NCI-H510A treated with DMSO at 0.1 percent for 48 hours (cell line): ENCODE measurements at places on chromosomes 4 and X.

DNA sequence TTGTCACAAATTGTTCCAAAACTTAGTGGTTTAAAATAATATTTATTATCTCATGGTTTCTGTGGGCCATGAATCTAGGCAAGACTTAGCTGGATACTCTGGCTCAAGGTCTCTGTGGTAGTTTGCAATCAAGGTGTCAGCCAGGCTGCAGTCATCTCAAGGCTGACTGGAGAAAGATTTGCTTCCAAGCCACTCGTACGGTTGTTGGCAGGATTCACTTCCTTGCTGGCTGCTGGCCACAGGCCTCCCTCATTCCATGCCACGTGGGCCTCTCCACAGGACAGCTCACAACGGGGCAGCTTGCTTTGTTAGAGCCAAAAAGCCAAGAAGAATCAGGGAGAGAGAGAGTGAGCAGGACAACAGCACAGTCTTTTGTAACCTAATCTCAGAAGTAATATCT lies 101.4 kb downstream of the WWC2 start:
- no peak for DNase-seq

GRCh38 chr4:7390336-7390735 lies 44.4 kb downstream of the PSAPL1 start:
- no peak for DNase-seq

- no peak for DNase-seq
These were observed 233.2 kb downstream of the EPHA5 start for GRCh38 chr4:65437102-65437501.

DNA sequence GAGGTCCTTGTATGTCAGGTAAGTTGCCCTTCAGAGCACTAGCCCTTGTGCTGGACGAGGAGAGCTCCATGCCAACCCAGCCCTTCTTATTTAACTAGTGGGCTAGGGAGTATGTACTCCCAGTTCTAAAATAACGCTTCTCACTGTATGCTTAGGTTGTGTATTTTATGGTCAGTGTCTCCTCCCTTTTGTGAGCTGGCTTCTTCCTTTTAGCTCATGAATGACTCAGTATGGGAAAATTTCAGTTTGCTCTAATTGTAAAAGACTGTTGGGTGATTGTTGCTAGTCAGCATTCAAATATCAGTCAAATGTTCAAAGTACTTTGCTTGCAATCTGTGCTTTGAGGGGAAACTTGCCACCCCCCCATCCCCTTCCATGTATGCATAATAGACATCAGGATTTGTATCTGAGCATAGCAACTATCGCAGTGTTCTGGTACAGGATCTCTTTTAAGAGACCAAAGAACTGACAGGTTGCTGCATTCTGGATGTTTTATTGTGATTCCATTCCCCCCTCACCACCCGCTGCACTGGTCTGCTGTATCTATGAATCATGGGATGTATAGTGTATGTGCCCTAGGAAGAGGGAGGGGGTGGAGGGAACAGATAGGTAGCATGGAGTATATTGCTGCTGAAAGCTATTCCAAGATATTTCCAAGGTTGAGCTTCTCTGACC lies 34.7 kb downstream of the DLG3 start:
- no peak for DNase-seq

- no peak for DNase-seq
These were observed 57.1 kb downstream of the ANAPC4 start for GRCh38 chr4:25433966-25434827.

GRCh38 chr4:128858879-128859671 lies 49.6 kb downstream of the JADE1 start:
- DNase-seq, result no peak

- no peak for DNase-seq
These were observed 24.5 kb downstream of the EVC start for GRCh38 chr4:5735463-5735862.

DNA sequence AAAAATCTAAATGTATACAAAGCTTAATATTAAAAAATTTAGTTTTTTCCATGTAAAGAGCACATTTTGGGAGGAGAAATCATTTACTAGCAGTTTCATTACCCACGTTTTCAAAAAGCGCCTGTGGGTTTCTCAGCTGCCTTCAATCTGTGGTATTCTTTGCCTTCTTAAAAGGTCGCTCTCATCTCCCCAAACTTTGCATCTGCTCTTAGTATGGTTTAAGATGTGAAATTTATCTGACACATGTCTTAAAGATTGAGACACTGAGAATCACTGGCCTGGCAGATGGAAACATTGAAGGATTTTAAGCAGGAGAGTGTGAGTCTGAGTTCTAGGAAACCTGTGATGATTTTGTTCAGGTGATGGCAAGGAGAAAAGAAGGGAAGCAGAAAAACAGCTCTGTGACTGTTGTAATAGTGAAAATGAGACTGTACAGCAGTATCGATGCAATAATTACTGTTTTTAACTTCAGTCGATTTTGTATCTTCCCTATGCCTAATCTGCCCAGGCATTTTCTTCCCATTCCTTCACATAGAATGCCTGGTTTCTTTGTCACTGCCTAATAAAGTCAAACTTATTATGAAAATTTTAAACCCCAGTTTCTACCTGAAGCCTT lies 75.9 kb downstream of the PAQR3 start:
- no peak for DNase-seq

GRCh38 chr4:6047130-6047673 lies 29.0 kb upstream of the C4orf50 start:
- DNase-seq, result no peak

DNA sequence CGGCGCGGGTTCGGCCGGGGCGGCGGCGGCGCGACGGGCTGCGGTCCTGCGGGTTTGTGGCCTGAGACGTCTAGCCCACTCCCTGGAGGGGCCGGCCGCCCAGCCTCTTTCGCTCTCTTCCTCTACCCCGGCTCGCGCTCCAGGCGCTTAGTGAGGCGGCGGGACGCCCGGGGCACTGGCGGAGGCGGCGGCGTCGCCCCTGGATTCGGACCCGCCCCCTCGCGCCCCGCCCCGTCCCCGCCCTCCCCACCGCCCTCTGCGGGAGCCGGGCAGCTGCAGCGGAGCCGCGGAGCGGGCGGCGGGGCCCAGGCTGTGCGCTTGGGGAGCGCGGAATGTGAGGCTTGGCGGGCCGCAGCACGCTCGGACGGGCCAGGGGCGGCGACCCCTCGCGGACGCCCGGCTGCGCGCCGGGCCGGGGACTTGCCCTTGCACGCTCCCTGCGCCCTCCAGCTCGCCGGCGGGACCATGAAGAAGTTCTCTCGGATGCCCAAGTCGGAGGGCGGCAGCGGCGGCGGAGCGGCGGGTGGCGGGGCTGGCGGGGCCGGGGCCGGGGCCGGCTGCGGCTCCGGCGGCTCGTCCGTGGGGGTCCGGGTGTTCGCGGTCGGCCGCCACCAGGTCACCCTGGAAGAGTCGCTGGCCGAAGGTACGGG lies at the start of gene BMP2K:
TSS of gene BMP2K (plus strand) at position 272 of the 650 bp plus-strand sequence. CDS start at position 466, 194 bp downstream.
- DNase-seq, result peak; percentile 63

DNA sequence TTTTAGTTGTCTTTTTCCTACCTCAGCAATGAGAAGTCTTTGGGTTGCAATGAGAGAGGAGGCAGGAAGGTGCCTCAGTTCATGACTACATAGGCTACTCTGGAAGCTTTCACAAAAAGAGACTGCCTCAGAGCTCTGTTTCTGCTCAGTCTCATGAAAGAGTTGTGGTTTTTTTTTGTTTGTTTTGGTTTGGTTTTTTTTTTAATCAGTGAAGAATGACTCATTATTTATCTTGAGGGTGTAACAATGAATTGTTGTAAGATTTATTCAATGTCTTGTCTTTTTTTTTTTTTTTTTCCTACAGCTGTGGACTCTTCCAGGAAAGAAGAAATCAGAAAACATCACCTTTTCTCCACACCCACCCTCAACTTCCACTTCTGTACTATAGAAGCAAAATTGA lies 67.5 kb upstream of the CXCL13 start:
- DNase-seq, result no peak

GRCh38 chr4:41303372-41304118 lies 46.8 kb downstream of the UCHL1 start:
- DNase-seq, result no peak
